ENCODE measurements at places on chromosomes 7 and 10.

DNA sequence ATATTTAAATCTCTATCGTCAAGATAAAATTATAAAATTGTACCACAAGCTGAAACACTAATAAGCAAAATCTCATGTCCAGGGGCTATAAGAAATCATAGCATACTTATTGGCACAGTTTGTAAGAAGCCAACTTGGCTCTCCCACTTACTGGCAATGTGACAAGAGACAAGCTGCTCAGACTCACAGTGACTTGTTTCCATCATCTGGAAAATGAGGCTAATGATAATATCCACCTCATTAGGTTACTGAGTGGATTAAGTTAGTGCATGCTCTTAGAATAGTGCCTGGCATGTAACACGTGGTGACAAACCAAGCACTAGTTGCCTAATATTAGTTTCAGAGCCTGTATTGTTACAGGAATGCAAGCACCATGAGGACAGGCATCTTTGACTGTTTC, 234.4 kb downstream of the GLI3 start:
- DNase-seq = no peak

DNA sequence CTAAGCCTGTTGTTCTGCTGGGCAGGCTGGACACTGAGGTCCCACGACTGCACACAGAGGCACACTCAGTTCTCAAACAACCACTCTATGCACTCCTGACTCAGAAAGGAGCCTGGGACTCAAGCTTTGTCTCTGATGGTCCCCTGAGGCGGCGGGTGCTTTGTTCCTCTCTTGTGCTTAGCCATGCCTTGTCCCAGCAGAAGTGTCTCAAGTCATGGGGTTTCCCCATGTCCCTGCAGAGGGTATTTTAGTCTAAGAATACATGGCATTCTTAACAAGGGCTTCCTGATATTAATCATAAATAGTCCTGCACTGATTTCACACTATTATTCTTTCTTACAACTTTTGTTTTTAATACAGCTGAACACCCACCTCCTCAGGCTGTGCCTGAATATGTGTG, 72.5 kb downstream of the CXCL12 start:
- DNase-seq = no peak

DNA sequence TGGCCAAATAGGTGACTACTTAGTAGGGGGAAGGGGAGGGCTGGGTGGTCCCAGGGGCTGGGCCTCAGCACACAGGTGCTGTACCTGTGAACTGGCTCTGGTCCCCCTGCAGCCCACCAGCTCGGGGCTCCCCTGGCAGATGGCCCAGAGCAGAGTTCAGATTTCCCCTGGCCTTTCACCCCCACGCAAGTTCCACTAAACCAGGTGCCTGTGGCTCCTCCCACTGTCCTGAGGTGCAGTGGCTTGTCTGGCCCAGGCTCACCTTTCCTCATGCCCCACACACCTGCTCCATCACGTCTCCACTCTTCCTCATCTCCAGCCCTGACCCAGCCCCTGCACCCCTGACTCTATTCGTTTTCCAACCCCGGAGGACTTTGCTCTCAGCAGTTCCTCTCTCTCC, 47.3 kb upstream of the OPALIN start:
- DNase-seq = no peak

DNA sequence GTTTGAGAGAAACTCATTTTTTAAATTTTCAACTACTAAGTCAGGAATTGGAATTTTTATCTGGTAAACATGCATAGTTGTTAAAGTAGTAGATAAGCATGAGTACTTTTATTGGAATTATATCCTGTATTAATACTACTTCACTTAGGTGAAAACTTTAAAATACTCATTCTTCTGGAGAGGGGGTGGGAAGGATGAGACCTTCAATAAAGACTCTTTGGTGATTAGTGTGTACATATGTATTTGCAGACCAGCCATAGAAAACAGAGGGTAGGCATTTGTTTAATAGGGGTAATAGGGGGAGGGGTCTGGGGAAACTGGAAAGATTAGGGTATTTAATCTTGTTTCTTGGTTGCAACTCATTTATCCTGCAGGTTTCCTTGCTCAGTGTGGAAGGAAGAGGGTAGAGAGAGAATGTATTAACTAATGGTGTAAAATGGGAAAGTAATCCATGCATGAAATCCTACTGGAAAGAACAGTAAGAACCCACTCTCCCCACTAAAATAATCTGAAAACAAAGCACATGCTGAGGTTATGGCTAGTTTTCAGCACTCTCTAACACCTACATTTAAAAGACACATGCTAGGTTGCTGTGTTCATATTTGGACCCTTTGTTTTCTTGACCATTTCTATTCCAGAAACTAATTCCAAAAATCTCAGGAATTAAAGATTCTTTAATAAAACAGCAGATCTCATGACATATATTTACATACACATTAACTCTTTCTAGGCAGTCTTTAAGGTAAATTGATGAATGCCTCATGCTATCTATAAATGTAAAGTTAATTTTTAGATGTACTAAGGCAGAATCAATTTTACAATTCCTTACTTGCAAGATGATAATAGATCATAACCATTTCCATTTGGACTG, 6.2 kb upstream of the IGF2BP3 start:
- no peak for DNase-seq

GRCh38 chr7:7895754-7896153, 72.8 kb upstream of the GLCCI1 start:
- no peak for DNase-seq

DNA sequence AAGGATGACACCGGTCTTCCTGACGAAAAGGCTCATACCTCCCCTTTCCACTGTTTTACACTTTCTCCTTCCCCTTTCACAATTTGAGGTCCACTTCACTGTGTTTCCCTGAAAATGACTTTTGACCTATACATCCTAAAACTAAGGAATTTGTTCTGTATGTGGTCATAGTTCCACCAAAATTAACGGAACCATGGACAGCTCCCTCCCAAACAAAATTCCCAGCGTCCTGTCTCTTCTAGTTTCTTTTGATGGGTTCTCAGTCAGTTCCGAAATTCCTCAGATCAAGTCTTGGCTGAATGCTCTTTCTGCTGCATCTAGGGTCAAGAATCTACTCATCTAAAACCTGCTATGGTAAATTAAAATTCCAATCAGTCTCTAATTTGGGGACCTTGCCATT, 1191.9 kb downstream of the CNTNAP2 start:
- DNase-seq = no peak

GRCh38 chr7:98211221-98211675, at the start of gene BHLHA15:
BHLHA15 (plus strand) TSS chr7:98211439; CDS start chr7:98212310, 871 bp downstream.
- no peak for DNase-seq

GRCh38 chr10:88800152-88801125, 2.1 kb upstream of the LIPM start:
- no peak for DNase-seq

DNA sequence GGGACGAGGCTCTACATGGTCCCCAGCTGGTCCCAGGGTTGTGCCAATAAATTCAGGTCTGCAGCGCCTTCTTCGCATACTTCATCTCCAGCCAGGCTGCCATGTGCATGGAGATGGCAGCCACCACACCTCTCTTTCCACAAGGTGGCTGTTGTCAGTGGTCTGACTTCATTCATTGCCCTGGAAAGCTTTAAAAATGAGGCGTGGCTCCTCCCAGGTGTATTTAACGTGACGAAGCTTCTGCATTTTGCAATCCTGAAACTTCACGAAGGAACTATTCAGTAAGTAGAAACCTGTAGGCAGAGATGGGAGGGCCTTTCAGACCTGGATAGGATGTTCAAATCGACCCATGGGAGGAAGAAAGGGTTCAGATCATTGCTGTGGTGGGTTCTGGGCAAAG, 53.7 kb downstream of the PFKFB3 start:
- DNase-seq = no peak

DNA sequence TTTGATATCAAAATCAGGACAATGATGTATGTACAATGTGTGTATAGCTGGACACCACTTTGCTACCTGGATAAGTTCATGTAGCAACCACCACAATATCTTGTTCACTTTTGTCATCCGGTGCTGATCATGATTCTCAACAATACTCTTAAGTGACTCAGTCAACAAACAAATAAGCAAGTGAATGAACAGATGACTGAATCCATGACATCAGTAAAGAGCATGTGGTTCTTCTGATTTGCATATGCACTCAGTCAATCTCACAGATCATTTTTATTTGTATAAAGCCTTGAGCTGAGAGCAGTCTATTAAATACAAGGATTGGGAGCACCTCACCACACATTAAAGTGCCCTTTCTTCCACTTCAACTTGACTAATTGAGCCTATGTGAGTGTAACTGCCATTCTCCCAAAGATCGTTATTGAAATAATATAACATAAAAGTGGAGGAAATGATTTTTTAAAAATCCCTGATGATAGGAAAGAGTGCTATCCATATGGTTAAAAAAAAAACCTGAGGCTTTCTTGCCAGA, 69.5 kb downstream of the NPSR1 start:
- no peak for DNase-seq

DNA sequence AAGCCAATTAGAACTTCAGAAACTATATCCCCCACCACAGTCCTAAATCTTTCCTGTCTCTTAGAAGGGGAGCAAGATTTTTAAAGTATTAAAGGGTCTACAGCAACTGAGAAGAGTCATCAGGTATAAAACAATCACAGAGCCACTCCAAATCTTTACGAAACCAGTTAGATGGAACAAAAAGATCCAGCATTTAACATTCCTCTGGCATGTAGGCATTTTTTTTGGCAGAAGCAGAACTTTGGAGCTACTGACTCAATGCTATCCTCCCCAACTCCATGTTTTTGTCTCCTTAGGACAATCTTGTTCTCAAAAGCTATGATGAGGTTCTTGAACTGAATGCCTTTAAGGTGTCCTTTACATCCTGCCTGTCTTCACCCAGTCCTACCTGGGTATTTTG, 333.3 kb downstream of the PRPF18 start:
- no peak for DNase-seq

- DNase-seq = no peak
Measured at GRCh38 chr10:132742837-132743194, 43.1 kb downstream of the NKX6-2 start.

DNA sequence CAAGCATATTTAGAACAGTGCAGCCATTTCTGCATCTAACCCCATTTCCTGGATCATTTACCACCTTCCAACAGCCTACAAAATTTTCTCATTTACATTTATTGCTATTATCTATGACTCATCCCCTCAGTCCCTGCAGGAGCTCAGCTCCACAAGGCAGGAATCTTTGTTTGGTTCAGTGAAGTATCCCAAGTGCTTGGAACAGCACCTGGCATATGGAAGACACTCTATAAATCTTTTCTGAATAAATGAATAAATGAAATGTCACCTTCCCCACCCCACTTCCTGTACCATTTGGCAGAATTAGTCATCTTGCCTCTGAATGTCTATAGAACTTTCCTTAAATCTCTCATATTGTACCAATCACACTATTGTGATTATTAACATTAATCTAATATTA, 110.7 kb downstream of the HIP1 start:
- DNase-seq = no peak

GRCh38 chr10:24114556-24114955, 94.4 kb upstream of the KIAA1217 start:
- DNase-seq = no peak

DNA sequence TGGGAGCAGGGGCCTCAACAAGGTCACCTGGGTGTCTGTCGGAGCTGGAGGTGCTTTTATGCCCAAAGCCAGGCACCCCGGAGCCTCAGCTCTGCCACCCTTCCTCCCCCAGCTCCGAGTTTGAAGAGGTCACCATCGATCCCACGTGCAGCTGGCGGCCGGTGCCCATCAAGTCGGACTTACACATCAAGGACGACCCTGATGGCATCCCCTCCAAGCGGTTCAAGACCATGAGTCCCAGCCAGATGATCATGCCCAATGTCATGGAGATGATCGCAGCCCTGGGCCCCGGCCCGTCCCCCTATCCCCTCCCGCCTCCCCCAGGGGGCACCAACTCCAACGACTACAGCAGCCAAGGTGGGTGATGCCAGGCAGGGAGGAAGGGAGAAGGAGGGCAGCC, 41.3 kb upstream of the PPIF start:
- DNase-seq = no peak

- no peak for DNase-seq
Measured at GRCh38 chr7:77458786-77459185, 42.6 kb upstream of the GSAP start.

GRCh38 chr10:19204246-19204917, 155.8 kb downstream of the MALRD1 start:
- no peak for DNase-seq

GRCh38 chr7:106717955-106718871, 57.3 kb upstream of the CCDC71L start:
- peak; percentile 24 for DNase-seq

DNA sequence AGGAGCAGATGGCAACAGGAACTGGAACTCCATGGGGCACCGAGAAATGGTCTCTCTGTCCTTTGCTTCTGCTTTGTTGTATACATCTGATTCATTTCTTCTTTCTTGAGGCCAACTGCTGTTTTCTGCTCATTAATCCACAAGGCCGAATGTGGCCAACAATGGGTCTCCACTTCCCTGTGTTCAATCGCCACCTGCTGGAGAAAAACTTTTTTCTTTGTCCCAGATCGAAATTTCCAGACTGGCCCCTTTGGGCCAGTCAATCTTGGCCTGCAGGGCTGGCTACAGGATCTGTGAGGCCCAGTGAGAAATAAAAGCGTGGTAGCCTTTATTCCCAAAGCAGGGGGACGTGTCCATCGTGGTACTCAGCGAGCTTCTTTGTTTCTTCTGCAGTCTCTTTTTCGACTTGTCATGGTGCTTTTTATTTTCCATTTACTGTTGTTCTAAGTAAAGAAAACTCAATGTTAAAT, 58.8 kb downstream of the PARP12 start:
- no peak for DNase-seq

DNA sequence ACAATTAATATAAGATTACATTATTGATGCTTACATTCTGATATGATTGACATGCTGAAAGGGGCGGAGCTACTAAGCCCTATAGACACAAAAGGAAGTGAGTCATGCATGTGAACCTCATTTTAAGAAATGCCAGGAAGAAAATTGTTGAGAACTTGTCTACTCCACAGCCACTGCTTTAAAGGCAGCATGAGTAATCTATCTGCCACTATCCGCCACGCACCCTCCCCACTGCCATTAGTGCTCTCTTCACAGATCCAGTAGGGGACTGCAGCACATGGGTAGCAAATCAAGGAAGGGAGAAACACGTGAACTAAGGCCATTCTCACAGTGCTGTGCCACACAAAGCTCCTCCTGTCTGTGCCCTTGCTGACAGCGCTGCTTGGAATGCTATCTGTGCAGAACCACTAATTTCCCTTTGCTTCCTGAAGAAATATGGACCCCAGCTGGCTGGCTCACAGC, 524.8 kb downstream of the GRM8 start:
- no peak for DNase-seq

DNA sequence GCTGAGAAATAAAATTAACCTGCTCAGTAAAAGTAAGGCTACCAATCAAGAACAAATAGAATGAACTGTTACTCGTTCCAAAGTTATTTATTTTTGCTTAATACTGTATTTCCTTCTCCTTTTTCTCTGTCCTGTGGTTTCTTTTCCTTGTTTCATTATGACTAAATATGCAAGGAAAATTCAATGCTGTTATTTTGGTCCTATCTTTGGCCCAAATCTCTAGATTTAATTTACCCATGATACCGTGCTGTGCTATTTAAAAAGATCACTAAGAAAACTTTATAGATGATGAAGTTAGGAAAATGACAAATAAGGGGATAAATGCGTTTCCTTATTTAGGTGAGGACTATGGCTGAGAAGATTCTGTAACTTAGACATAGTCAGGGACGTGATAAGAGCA, 45.3 kb upstream of the FAM133B start:
- no peak for DNase-seq

Data from stimulated activated CD8-positive, alpha-beta memory T cell treated with anti-CD3 and anti-CD28 coated beads, Interleukin-15, amount 100 ng/mL, for 24 hours (primary cell).